Right ventricle myocardium inferior (tissue), 1 donor: ENCODE measurements at places on chromosomes 12 and 14. TPM values are rescaled to one million over a fixed set of nuclear protein-coding genes. Genes with fewer than 3 reads are reported as not detected.

DNA sequence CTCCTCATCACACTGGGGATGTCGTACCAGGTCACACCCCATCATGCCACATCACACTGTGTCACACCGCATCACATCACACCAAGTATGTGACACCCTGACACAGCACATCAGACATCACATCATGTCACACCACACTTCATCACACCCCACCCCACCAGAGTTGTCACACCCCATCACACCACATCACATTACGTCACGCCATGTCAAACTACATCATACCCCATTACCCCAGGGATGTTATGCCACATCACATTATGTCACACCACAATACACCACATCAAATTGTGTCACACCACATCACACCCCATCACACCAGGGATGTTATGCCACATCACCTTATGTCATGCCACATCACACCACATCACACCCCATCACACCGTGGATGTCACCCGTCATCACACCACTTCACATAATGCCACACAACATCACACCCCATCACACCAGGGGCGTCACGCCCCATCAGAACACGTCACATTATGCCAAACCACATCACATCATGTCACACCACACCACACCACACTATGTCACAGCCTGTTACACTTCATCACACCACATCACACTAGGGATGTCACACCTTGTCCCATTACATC, 133.6 kb downstream of the TMEM121 start:
- no peak for DNase-seq

DNA sequence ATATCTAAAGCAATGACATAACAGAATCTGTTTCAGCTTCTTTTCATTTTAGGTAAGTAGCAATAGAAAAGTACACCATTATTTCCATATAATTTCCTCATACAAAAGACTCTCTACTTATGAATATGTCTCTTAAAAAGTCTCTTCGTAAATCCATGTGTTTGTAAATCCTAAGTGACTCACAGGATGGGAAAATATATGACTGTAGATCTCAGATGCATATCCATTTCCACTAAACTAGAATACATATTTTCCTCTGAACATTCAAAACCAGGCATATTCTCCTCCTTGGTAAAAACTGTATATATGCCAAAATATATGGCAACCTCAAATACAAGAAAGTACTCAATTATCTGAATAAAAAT, 93.6 kb downstream of the TXNDC16 start:
- no peak for DNase-seq

GRCh38 chr12:121468499-121468801, 68.5 kb downstream of the RNF34 start:
- no peak for DNase-seq

GRCh38 chr12:31236998-31237637, 88.8 kb downstream of the SINHCAF start:
- no peak for DNase-seq

DNA sequence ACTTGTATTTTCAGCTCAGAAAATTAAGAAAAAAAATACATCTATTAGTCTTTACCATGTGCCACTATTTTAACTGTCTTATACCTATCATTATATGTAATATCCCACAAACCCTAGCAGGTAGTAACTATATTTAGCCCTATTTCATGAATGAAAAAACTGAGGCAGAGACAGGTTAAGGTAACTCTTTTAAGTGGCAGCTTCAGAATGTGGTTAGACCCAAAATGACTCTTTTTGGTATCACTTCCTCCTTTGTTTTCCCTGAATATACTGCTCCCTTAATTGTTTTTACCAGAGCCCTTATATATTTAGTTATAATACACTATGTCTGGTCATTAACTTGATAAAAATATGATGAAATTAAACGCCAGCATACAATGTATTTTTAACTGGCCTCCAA, 235.6 kb upstream of the RPL10L start:
- DNase-seq = no peak

GRCh38 chr14:47442211-47442610, 233.2 kb downstream of the MDGA2 start:
- no peak for DNase-seq

DNA sequence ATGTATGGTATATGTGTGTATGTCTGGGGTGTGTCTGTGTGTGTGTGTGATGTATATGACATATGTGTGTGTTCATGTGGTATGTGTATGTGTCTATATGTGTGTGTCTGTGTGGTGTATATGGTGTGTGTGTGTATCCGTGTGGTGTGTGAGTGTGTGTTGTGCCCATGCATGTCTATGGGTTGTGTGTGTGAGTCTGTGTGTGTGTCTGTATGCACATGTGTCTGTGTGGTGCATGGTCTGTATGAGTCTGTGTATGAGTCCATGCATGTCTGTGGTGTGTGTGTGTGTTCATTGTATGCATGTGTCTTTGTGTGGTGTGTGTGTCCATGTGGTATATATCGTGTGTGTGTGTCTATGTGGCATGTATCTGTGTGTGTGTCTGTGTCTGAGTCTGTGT, 168.1 kb upstream of the GSC start:
- DNase-seq = no peak

DNA sequence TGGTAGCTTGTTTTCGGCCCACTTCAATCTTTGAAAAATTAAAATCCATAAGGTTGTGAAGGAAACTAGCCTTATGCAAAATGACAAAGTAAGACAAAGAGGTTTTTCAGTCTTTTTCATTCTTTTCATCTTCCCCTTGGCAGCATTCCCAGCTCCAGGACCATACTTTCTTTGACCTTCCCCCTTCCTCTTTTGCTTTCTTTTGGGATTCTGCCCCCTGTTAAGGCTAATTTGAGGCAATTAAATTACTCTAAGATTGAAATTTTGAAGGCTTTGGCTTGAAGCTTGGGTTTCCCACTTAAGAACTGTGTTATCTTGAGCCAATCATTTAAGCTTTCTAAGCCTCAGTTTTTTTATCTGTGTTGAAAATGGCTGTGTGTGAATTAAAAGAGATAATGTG, 124.9 kb downstream of the DACT1 start:
- no peak for DNase-seq

DNA sequence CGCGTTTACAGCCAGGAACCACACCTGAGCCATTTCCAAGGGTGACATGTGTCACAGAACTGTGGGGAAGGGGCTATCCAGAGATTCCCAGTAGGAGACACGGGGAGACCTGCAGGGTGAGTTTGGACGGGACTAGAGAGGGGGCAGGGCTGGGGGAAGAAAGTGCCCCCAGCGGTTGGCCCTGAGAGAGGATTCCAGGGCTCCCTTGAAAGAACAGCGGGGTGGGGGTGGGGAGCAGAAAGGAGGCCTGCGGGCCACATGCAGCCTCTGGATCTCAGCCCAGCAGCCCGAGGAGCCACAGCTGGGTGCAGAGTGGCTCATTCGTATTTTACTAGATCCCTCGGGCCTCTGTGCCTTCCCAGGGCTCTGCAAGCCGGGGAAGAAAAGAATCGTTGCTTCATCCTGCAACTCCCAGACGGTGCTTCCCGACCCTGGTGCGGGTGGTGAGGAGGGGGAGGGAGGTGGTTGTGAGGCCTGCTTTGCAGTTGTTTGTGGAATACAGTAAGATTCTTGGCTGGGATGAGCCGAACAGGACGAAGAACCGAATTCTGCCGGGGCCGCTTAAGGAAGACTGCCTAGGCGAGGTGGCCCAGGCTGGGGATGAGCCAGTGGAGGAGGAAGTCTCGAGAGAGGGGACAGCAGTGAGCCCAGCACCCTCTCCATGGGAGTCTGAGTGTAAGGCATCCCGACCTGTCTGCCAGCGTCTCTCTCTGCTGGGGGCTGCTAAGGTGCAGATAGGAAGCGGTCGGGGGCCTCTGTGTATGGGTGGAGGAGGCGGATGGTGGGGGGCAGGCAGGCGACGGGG, 36.1 kb upstream of the ANKRD9 start:
- DNase-seq = no peak

DNA sequence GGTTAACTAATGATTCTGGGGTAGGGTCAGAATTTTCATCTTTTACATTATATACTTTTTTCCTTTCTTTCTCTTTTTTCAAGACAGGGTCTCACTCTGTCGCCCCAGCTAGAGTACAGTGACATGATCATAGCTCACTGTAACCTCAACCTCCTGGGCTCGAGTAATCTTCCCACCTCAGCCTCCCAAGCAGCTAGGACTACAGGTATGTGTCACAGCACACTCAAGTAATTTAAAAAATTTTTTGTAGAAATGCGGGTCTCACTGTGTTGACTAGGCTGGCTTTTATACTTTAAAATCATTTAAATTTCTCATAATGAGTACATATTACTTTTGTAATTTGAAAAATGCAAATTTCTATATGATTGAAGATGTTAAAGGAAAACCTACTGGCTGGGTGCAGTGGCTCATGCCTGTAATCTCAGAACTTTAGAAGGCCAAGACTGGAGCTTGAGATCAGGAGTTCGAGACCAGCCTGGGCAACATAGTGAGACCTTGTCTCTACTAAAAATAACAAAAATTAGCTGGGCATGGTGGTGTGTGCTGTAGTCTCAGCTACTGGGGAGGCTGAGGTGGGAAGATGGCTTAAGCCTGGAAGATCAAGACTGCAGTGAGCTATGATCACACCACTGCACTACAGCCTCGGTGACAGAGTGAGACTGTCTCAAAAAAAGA, 25.7 kb downstream of the R3HDM2 start:
- no peak for DNase-seq

GRCh38 chr12:25051656-25052195, 102.8 kb upstream of the BCAT1 start:
- no peak for DNase-seq

GRCh38 chr12:54719691-54720090, 71.5 kb upstream of the DCD start:
- DNase-seq = no peak

- DNase-seq = no peak
Observed at GRCh38 chr12:21526721-21527345, 737 bp downstream of the SPX start.

DNA sequence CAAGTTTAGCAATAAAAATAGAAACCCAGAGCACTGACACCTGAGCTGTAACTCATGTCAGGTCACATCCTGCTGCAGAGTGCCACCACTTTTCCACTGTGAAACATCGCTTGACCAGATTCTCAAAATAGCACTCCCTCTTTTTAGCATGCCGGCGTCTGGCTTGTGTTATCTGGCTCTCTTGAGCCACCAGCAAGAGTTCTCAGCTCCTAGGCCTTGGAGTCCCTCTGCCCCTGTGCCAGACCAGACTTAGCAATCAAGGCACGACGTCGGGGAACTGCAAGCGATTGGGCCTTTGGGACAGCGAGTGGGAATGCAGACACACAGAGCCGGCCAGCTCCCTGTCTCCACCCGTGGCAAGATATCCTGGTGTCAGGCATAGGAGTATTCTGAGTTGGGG, 52.5 kb downstream of the SPIC start:
- DNase-seq = peak; percentile 68

DNA sequence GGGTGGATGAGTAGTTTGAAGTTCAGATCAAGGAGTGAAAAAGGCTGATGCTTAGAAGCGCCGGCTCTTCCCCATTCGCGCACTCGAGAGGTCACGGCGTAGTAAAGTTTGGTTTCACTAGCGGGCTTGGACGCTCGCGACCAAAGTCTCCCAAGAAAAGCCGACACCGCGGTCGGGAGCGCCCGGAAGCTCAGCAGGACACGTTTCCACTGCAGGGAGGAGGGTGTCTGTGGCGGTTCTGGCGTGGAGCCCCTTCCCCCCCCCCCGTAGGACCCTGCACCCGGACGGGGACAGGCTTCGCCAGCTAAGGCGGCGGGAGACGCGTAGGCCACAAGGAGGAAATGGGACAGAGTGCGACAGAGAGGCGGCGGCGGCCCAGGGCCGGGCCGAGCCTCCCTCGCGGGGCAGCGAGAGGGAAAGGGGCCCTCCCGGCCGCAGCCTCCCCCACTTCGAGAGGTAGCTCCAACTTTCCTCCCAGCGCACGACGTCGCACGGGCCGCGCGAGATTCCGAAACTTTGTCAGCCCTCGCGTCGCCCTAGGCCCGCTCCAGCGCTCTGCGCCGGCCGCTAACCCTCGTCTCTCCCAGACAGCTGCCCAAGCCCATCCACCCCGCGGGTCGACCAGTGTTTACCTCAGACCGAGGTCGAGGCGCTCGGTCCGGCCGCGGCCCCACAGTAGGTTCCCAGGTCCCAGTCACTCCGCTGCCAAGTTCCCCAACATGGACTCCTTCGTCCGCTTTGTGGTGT, 480 bp downstream of the SCAF11 start:
- peak; percentile 87 for DNase-seq

GRCh38 chr14:55388160-55388559, 23.5 kb downstream of the ATG14 start:
- DNase-seq = no peak

GRCh38 chr12:25957793-25958427, 572 bp upstream of the RASSF8 start:
- DNase-seq = no peak

- DNase-seq = no peak
Observed at GRCh38 chr14:103206023-103206481, 82.8 kb downstream of the TNFAIP2 start.

- peak; percentile 45 for DNase-seq
Observed at GRCh38 chr14:69571449-69572029, 3.1 kb downstream of the CCDC177 start.

GRCh38 chr14:53670701-53671100, 285.9 kb downstream of the BMP4 start:
- DNase-seq = no peak

- no peak for DNase-seq
Observed at GRCh38 chr14:75960231-75960630, 21.6 kb downstream of the TGFB3 start.

DNA sequence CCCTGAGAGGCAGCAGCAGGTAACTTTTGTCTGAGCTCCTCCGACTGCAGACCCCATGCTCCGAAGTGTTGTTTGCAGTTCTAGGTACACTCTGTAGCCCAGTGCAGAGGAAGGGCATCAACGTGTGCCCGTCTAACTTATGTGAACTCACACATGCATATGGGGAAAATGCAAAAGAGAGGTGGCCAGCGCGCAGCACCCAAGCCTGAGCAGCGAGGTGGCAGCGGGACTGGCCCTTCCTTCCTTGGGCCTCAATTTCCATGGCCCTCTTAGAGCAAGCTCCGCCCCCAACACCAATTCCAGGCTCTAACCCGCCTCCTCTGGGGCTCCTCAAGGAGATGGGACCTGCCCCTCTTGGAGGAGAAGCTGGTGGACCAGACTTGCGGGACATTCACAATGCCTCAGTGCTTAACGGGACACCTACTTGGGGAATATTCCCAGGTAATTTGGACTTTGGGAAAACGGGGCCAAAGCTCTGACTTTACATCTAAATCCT, 27.7 kb downstream of the GPR68 start:
- DNase-seq = no peak

Gene MTRFR
- 8.1 TPM for total RNA-seq

Gene DENR
- total RNA-seq = 28.1 TPM

Gene MYF6
- total RNA-seq = not detected

Gene ANO2
- 19.5 TPM for total RNA-seq

Gene SDR9C7
- total RNA-seq = not detected

Gene CFAP73
- not detected for total RNA-seq

Gene ACAD10
- 27.8 TPM for total RNA-seq

Gene KIF21A
- total RNA-seq = 57.9 TPM

Gene MLXIP
- 25.7 TPM for total RNA-seq

Gene PRB2
- total RNA-seq = not detected
